ENCODE measurements at places on chromosomes 5 and 9.

DNA sequence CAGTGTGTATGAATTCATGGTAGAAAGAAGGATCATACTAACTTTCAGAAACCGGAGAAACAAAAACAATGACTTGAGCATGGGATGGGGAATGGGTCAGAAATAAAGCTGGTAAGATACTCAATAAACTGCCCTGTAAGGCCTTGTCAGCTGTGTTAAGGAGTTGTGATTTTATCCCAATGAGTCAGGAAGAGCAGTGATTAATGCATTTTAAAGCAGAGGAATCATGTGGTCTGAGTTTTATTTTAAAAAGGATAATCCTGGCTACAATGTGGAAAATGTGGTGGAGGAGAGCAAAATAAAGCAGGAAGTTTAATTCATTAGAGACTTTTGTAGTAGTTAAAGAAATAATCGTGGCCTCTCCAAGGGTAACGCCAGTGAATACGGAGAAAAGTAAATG lies 28.7 kb downstream of the DHX29 start:
- DNase-seq = no peak

GRCh38 chr5:100418231-100418630 lies 116.9 kb upstream of the FAM174A start:
- no peak for DNase-seq

- peak; percentile 94 for DNase-seq
Measured at GRCh38 chr5:177455661-177456590, 9.3 kb downstream of the PRR7 start.

GRCh38 chr5:137751869-137752491 lies 2.2 kb downstream of the HNRNPA0 start:
- DNase-seq = no peak

GRCh38 chr9:32942755-32943460 lies 58.5 kb downstream of the APTX start:
- DNase-seq = no peak

- DNase-seq = no peak
Measured at GRCh38 chr5:10509575-10509974, 54.3 kb upstream of the ANKRD33B start.

GRCh38 chr5:106921567-106921966 lies 749.2 kb downstream of the EFNA5 start:
- no peak for DNase-seq

DNA sequence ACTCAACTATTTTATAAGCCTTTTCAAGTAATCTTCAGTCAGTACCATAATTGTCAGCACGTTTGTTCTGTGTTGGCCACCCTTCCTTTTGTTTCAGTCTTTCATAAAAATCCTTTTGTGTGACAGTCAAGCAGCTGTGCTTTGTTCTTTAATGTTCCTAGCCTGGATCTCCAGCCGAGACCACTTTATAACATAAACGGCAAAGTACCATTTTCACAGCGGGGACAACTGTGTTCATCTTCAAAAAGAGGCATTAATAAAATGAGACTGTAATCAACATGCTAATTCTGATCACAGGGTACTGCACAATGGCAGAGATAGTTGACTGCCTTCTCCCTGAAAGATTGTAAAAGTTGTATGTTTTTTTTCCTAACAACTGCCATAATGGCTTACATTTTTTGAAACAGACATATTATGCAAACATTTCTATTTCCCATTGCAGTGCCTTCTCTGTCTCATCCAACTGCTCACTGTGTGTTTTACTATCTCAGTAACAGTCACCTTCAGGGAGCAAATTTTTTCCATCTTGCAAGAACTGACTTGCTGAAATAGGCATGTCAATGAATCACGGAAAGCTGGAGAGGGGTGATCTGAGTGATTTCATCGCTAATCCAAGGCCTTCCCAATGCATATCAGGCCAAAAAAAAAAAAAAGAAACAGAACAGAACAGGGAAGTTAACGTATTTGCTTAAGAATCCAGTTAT lies 828.5 kb upstream of the DMAC1 start:
- DNase-seq = no peak

DNA sequence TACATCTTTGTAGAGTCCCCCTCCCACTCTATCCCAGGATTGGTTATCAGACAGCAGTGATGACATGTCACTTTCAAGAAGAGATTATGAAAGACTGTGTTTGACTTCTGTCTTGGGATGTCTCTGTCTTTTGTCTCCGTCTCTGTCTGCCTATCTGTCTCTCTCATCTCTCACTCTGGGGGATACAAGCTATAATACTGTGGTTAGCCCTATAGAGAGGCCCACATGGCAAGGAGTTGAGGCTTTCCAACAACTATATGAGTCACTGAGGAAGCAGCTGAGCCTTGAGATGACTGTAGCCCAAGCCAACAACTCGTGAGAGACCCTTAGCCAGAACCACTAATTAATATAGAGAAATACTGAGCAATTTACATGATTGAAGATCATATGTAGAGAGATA lies 284.8 kb downstream of the PDE4D start:
- no peak for DNase-seq

DNA sequence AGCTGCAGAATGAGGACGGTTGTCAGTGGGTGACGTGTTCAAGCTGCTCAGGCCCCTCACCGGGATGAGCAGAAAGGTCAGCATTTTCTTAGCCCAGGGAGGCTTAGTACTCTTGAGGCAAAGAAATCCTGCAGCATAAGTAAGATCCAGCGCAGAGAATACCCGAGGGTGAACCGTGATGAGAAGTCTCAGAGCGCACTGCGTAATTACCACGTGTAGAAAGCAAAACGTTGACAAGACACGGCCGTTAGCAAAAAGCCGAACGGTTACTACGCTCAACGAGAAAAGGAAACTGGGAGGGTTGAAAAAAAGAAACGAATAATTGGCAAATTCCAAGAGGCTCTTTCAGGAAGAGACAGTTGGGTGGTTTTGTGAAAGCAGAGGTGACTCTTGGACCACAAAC lies 104.0 kb downstream of the COL23A1 start:
- DNase-seq = no peak

- no peak for DNase-seq
Measured at GRCh38 chr9:27247756-27248155, 49.2 kb downstream of the EQTN start.

DNA sequence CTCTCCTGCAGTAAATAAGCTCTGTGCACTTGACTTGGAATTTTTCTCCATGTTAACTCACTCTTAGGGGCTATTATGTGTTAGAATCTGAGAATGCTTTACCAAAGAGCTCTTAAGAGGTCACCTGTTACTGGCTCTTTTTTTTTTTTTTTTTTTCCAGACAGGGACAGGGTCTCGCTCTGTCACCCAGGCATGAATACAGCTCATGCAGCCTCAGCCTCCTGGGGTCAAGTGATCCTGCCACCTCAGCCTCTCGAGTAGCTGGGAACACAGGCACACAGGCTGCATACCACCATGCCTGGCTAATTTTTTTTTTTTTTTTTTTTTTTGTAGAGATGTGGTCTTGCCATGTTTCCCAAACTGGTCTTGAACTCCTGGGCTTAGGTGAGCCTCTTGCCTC lies 22.1 kb downstream of the HMGXB3 start:
- DNase-seq = no peak

DNA sequence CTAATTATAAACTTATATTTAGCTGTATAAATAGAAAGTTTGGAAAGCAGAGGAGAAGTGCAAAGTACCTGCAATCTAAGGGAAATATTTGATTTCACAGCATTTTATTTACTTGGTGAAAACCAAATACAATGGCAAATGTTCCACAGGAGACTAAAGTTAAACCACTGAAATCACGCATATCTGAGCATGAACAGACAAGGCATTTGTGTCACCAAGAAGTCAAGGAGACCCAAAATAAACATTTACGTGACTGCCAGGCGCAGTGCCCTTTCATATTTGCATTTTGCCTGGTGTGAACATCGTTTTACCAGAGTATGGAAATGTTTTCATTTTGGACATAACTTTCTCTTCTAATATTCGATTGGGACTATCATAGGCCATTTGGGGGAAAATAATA lies 20.6 kb downstream of the UGCG start:
- DNase-seq = no peak

- no peak for DNase-seq
Measured at GRCh38 chr9:126205845-126206498, 120.7 kb upstream of the MVB12B start.

DNA sequence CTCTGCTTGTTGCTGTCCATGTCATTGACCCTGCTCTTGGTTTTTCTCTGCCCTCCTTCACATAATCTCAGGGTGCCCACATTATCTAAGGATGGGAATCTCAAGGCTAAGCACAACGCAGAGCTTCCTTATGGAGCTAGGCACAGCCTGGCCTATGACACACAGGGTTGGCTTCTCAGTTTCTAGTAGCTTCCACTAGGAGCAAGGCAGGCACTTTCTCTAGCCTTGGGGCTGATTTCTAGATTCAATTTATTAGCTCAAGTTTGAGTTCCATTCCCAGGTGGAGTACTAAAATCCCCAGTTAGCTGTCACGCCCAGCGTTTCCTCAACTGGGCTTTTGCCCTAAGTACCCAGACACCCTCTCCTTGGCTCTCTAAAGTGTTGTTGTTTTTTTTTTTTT lies 12.4 kb downstream of the IL4 start:
- DNase-seq = no peak

DNA sequence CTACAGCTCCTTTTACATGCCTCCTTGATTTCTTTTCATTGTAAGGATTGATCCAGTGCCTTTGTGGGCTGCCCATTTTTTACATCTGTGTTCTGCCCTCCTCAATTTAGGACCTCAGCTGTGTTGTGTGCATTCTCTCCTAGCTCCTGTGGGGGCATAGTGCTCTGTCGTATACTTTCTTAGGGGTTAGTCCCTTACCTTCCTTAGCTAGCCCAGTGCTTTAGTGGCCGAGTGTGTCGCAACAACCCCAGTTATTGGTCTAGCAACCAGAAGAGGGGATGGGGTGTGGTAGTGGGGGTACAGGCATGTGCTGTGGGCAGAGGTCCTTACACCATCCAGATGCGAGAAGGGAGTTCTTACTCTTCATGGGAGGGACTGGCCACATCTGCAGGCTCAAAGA lies 12.1 kb downstream of the MTRR start:
- no peak for DNase-seq

DNA sequence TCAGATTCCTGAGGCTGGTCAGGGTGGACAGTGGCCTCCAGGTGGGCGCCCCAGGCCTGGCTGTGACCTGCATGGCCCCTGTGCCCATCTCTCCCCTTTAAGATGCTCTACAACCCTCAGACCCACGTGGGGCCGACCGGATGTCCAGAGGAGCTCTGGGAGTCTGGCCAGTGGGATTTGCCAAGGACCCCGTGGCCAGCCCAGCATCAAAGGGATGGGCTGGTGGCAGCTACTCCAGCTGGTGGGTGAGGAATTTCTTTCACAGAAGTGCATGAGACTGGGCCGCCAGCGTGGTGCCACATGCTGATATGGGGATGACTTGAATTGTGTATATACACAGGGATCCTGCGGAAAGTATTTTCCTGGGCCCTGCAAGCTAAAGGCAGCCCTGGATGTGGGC lies 94.7 kb upstream of the SARDH start:
- no peak for DNase-seq

GRCh38 chr5:159497221-159497620 lies 166.9 kb upstream of the IL12B start:
- no peak for DNase-seq

DNA sequence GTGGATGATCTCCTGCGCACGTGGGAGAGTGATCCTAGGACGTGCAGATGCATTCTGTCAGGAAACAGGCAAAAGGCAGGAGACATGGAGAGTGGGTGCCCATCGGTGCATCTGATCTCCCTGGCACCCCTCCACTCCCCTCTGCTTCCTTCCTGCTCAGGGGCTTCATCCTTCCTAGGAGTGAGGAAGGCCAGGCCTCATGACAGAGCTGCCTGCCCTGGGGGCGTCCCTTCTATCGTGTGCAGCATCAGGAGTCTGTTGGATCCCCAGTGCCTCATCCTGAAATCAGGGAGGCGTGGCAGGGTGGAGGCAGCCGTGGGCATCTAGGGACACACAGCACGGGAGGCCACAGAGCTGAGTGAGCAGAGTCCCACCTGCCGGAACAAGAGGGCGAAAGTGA lies 30.1 kb downstream of the UBE2QL1 start:
- DNase-seq = no peak

DNA sequence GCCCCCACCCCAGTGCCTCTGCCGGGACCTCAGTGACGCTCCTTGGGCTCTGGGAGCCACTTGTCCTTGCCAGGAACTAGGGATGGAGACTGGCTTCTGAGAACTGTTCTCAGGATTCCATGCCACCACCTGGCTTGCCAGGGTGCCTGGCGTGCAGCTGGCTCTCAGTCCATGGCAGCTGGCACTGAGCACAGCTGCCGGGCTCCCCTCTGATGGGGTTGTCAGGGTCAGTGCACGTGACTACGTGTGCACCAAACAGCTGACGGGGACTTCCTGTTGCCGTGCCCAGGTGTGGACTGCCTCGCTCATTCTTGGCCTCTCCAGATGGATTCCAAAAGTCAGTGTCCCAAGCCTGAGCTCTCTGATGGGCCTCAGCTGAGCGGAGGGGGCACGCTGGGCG lies 9.4 kb downstream of the KCNT1 start:
- no peak for DNase-seq

DNA sequence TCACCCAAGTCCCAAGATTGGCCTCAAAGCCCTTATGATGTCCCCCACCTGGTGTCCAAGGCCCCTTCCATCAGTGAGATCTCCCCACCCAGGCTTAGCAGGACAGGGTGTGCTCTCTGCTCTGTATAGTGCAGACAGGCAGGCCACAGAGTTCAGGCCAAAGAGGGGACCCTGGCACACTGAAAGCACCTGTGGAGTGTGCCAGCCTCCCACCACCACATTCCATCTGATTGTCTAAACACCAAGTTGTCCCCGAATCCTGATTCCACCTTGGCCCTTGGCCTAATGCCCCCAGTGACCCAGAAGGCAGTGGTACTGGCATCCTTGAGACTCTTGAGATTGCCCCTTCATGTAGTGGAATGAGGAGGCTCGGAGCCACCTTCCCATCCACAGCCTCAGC lies 5.4 kb downstream of the SPINK4 start:
- DNase-seq = no peak

DNA sequence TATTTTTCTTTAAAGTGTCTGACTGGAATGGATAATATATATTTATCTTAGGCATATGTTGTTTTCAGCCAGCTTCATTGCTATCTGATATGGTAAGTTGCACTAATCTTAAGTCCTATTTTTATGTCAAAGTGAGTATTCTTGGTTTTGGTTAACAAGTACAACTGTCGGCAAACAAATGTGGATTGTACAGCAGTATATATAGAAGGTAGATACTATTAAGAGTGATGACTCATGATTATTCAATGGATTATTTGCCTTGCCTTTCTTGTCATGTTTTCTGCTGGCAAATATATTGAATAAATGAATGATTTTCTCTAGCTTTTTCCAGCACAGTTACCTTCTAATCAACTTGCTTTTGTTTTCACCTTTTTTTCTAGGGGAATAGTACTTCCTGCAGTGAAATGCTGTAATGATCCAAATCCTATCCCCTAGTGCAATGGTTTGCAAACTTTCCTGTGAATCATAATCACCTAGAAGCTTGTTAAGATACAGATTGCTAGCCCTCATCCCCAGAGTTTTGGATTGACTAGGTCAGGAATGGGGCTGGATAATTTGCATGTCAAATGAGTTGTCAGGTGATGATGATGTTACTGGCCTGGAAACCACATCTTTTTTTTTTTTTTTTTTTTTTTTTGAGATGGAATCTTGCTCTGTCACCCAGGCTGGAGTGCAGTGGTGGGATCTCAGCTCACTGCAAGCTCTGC lies 60.8 kb upstream of the ARRDC3 start:
- DNase-seq = no peak

Data from CD4-positive, alpha-beta T cell (primary cell).